ENCODE measurements at places on chromosomes 4 and X.
A peak's percentile ranks its signal among the peaks of the same experiment; 100 is the strongest.

GRCh38 chr4:169940460-169940859, 85.7 kb downstream of the MFAP3L start:
- no peak for DNase-seq

GRCh38 chr4:52925531-52925968, 63.4 kb downstream of the RASL11B start:
- DNase-seq: no peak

DNA sequence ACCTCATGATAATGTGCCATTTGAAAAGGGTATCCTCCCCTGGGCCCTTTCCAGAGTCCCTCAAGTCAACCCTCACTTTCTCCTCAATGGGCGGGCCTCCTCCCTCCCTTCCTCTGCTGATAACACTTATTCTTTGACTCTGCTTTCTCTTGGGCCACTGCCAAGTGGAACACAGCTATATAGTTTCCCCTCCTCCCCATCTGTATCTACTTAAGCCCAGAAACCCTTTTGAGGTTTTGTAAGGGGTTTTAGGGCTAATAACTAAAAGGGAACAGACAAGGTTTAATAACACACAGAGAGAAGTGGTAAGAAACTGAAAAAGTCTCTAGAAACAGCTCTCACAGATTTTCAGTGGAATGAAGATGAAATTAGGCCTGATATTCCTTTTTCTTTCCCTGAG, 116.7 kb downstream of the GPC3 start:
- no peak for DNase-seq

- no peak for DNase-seq
Observed at GRCh38 chr4:7970361-7970946, 30.8 kb upstream of the AFAP1 start.

DNA sequence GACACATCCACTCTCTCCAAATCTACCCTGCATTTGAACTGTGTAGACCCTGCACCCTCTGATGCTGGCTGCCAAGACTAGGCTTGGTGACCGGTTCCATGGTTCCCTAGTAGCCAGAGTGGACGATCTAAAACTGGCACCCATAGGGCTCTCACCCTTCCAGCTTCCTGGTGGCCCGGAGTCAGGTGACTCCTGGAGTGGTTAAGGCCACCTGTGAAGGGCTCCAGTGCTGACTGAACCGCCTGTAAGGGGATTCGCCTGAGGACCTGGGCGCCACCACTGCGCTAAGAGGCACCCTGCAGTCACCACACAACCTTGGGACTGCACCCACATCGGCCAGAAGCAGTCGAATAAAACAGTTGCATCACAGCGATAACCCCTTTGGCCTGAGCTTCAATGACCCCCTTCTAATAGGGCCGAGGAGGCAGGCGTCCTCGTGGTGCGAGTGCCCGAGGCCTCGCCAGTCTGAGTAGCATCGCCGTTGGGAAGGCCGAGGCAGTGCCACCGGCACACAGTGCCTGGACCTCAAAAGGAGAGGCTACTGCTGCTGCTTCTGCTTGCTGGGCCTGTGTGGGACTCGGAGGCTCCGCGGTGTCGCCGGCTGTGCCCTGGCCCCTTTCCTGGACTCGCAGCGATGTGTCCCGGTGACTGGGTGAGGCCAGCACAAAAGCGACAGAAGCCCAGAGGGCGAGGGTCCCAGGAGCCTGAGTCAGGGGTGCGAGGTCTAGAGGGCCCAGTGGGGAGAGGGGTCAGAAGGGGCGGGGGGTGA, 6.5 kb downstream of the HMX1 start:
- no peak for DNase-seq

GRCh38 chr4:67038228-67038566, 507.1 kb downstream of the CENPC start:
- no peak for DNase-seq

- no peak for DNase-seq
Observed at GRCh38 chrX:45063319-45064095, 137.2 kb downstream of the DIPK2B start.

DNA sequence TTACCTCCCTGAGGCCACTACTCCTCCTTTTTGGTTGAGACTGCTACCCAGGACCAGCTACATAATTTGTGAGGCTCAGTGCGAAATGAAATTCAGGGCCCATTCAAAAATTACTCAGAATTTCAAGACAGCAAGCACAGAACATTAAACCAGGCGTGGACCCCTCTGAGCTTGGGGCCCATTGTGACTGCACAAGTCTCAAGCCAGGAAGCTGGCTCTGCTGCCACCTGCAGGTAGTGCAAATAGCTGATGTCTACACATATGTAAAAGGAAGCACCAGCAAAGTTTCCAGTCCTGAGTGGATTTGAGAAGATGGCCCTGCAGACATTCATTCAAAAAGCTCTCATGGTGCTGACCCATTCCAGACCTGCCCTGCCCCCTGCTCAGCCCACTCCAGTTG, 213.4 kb upstream of the LNX1 start:
- no peak for DNase-seq

GRCh38 chrX:6685489-6685888, 150.6 kb upstream of the VCX3A start:
- no peak for DNase-seq

- DNase-seq: no peak
Observed at GRCh38 chr4:45423896-45424295, 697.5 kb upstream of the GNPDA2 start.

DNA sequence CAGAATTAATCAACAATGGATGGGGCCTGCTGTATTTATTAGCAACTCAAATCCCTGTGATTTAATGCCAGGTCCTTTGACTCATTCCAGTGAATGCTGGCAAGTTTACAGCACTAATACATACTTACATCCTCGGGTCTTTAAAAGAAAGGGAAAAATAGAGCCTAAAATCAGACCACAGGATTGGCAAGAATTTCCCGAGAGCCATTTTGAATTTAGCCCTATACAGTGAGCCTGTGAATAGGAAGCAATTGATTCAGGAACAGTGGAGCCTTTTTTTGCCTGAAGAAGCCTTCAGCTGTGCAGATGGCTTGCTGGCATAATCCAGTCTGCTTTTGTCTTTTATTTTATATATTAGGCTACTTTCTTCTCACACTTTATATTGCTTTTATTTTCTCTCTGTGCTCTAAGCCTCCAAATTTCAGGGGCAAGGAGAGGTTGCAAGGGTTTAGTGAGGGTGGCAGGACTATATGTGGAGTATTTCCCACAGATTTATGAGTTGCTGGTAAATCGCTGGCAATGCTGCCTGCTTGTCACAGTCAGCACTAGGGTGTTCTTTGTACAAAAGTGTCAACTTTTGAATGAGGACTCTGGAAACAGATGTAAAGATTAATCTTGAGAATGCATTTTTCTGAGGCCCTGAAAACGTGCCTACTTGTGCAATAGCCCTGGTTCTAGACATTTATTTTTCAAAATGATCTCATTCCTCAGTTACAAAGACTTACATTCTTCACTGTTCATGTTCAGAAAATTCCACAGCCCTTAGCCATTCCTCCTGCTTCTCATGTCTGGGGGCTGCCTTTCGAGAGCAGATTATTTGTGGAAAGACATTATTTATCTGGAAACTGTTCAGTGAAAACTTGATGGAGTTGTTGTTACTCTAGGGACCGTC, 303.5 kb downstream of the SPRY1 start:
- DNase-seq: peak; percentile 32

GRCh38 chr4:67926485-67926884, 36.8 kb downstream of the TMPRSS11A start:
- no peak for DNase-seq

DNA sequence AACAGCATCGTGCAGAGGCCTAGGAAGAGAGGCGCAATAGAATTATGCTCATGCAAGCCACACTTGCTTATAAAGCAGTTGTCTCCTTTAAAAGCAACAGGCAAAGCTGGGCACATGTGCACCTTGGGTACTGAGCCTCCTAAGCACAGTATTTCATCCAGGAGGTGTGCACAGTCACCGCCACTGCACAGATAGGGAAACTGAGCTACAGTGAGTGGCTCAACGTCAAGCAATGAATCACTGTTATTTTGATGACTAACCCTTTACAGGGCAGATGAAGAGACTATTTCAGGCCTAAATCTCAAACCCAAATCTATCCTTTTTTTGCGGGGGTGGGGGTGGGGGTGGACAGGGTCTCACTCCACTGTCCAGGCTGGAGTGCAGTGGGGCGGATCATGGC, 42.3 kb downstream of the BCOR start:
- no peak for DNase-seq

GRCh38 chr4:157992038-157992705, 180.7 kb downstream of the GASK1B start:
- peak; percentile 2 for DNase-seq

DNA sequence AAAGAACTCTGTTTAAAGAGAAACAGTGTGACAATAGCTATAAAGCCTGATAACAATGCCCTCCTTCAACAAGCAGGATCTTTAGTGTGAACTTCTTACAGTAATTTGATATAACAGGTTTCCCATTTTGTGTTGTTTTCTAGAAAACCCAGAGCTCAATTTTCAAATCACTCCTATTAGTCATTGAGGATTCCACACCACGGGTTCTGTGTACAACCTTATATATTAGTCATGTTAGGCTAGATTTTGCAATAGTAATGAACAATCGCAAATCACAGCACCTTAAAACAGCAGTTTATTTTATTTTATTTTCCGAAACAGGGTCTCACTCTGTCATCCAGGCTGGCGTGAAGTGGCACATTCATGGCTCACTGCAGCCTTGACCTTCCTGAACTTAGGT, 1020.9 kb upstream of the INTU start:
- no peak for DNase-seq

DNA sequence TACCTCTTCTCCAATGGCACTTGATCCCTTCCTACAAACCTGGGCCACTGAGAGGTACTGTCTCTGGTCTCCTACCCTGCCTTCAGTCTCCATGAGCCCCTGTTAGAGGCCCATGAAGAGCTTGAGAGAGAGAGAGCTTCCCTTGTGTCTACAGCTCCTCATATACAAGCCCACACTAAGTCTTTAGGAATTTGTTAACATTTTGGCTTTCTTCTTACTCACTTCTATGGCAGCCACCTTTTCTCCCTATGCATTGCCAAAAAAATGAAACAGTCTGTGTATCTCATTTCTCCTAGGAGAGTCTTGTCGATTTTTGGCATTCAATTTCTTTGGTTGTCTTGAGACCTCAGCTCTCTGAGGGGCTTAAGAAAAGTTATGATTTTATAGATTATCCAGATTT, 90.9 kb upstream of the LNX1 start:
- peak; percentile 44 for DNase-seq

DNA sequence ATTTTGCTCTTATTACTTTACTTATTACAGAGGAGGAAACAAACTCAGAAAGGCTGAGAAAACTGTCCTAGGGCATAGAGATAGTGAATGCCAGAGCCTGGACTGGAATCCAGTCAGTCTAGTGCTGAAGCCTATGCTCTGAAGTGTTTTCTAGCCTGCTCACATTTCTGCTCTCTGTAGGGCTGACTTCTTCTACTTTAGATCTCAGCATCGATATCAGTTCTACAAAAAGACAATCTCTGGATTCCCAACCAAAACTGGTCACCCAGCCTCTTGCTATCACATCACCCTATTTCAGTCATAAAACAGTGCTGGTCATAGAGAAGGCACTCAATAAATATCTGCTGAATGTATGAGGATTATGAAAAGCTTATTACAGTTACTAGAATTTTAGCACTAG, 87.2 kb downstream of the FAM13A start:
- DNase-seq: no peak

DNA sequence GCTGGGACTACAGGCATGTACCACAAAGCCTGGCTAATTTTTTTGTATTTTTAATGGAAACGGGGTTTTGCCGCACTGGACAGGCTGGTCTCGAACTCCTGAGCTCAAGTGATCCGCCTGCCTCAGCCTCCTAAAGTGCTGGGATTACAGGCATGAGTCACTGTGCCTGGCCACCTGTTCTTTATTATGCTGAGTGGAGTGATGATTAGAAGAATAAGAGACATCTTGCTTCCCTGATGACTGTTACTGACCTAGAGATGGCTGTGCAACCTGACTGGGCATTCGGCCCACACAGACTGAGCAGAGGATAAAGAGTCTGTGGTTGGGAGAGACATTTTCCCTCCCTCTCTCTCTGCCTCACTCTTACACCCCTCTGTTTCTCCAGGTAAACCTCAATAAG, 56.7 kb downstream of the SPINK2 start:
- DNase-seq: no peak

GRCh38 chr4:174595141-174595929, 73.0 kb upstream of the HPGD start:
- no peak for DNase-seq

GRCh38 chr4:152680988-152681603, 1.3 kb upstream of the TMEM154 start:
- no peak for DNase-seq

DNA sequence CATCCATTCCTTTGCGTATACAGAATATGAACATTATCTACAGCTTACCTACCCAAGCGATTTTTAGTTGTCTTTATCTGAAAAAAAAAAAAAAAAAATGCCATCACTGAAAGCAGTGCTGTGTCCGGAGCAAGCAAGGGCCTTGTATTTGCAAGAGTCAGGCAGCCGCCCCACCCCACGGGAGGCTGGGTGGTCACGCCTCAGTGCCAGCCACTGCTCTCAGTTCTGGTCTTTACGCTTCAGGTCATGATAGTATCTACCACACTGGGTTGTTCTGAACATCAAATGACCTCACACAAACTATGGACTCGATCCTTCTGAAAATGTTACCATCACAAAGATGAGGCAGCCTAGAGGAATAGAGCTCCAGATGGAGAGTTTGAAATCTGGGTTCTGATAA, 62.7 kb upstream of the HELT start:
- DNase-seq: no peak

- peak; percentile 24 for DNase-seq
Observed at GRCh38 chrX:40543661-40544328, 37.0 kb upstream of the ATP6AP2 start.

DNA sequence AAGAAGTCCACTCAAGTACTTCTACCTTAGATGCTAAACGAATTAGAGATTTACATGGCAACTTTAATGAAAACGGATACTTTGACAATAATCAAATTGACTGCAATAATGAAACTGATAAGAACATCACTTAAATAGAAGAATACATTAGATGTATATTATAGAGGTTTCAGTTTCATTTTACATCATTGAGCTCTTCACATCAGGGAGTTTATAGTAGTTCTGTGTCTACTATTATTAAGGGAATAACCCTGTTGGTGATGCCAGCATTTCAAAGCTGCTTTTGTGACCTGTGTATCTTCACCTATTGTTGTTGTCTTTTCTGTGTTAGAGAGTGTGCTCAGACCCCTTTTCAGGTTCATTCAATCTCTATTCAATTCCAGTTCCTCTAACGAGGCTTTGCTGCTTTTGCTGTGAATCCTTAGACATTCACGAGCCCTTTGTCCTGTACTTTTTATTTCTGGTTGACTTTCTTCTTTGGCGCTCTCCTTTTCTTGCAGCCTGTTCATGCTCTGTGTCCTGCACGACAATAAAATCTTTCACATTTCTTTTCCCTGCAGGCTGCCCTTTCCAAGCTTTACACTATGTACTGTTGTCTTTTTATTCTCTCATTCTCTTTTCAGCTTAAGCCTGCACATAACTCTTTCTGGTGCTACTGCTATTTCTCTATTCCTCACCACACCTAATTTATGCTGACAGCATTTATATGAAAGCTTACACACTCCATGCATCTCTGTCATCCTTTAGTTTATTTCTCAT, 232.1 kb downstream of the CPE start:
- no peak for DNase-seq

GRCh38 chr4:149914119-149915115, 98.8 kb upstream of the IQCM start:
- no peak for DNase-seq

- DNase-seq: no peak
Observed at GRCh38 chr4:101328063-101328602, 19.2 kb downstream of the PPP3CA start.
